ENCODE measurements at places on chromosomes 11 and 22. TPM values are rescaled to one million over a fixed set of nuclear protein-coding genes. Genes with fewer than 3 reads are reported as not detected.

- peaks cover 3% of the 10 kb centered on the region for H3K4me1 ChIP-seq
- DNase-seq: no peak
- H3K4me3 ChIP-seq: no peak overlapping the region
Measured at GRCh38 chr22:22023581-22024137, 41.1 kb upstream of the TOP3B start.

DNA sequence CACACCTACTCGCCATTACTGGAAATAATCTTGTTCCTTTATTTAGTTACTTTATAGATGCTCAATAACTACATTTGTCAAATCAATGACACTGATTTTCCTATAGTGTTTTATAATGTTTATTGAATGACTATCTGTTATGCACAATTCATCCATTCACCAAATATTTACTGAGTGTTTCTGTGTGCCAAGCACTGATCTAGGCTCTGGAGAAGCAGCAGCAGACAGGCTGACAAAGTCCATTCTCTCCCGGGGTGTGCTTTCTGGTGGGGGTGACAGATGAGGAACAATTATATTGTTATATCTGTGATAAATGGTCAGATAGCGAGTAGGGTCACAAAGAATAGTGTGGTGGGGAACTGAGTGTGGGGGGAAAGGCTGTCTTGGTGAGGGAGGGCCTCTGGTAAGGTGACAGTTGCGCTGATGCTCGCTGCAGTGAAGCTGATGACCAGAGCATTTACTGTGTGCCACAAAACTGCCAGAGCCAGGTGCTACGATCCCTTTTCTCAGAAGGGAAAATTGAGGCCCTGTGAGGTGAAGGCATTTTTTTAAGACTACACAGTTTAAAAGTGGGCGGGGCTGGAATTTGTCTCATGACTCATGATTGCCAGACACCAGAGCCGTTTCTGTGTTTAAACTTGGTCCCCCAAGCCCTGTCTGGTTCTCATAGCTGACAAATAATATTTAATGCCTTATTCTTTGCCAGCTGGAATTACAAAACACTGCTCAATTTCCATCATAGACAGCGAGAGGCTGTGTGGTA, 10.2 kb downstream of the PACS1 start:
- H3K4me3 ChIP-seq: peak overlapping the region; percentile 83
- peak overlapping the region; percentile 73 for H3K27ac ChIP-seq
- peaks cover 64% of the 10 kb centered on the region for H3K4me1 ChIP-seq
- H3K27me3 ChIP-seq: no peaks in the 10 kb centered on the region
- DNase-seq: peak; percentile 84

DNA sequence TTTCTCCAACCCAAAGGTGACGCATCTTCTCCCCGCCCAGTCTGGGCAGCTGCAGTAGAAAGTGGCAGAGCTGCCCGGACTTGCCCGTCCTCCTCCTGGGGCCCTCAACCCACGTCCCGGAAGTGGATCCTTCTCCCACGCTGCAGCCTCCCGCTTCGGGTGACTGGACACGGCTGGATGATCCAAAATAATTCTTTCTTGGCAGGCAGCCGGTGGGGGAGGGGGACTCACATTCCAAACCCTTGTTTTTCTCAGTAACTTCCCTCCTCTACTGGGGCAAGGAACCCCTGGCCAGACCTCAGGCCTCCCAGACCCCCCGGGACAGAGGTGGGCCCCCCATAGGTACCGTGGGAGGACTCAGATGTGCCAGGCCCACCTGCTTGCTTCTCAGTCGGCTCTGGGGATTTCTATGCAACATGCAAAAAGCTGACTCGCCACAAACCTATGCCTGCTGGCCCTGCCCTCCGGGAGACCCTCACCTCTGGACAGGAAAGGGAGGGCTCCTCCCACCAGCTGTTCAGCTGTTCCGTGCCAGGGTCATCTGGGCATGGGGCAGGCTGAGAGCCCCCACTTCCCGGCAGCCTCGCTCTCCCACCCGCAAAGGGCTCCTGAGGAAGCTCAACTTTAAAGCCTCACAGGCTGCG, 1.4 kb downstream of the PLXNB2 start:
- H3K4me1 ChIP-seq: peaks cover 10% of the 10 kb centered on the region
- peak overlapping the region; percentile 69 for H3K4me3 ChIP-seq
- peaks cover 12% of the 10 kb centered on the region for H3K27me3 ChIP-seq
- H3K27ac ChIP-seq: peak overlapping the region; percentile 29
- H3K36me3 ChIP-seq: no peaks in the 10 kb centered on the region
- no peak for DNase-seq

- H3K27ac ChIP-seq: no peak overlapping the region
- DNase-seq: no peak
- H3K27me3 ChIP-seq: peaks cover 6% of the 10 kb centered on the region
Measured at GRCh38 chr22:22604326-22605073, 39.9 kb upstream of the GGTLC2 start.

GRCh38 chr11:119849872-119850271, 120.9 kb upstream of the NECTIN1 start:
- no peaks in the 10 kb centered on the region for H3K36me3 ChIP-seq
- H3K4me1 ChIP-seq: no peaks in the 10 kb centered on the region
- DNase-seq: no peak
- no peak overlapping the region for H3K4me3 ChIP-seq

- H3K36me3 ChIP-seq: no peaks in the 10 kb centered on the region
- no peak for DNase-seq
- H3K4me3 ChIP-seq: no peak overlapping the region
- H3K4me1 ChIP-seq: peaks cover 5% of the 10 kb centered on the region
- no peak overlapping the region for H3K27ac ChIP-seq
- H3K27me3 ChIP-seq: no peaks in the 10 kb centered on the region
Measured at GRCh38 chr11:128210148-128210940, 377.0 kb downstream of the ETS1 start.

- H3K27ac ChIP-seq: no peak overlapping the region
- H3K27me3 ChIP-seq: peaks cover 11% of the 10 kb centered on the region
- no peak overlapping the region for H3K4me3 ChIP-seq
Measured at GRCh38 chr22:36894266-36894665, 19.2 kb upstream of the CSF2RB start.

GRCh38 chr11:26053966-26054365, 278.0 kb upstream of the ANO3 start:
- no peak overlapping the region for H3K4me3 ChIP-seq
- DNase-seq: no peak
- H3K36me3 ChIP-seq: no peaks in the 10 kb centered on the region
- H3K4me1 ChIP-seq: no peaks in the 10 kb centered on the region

DNA sequence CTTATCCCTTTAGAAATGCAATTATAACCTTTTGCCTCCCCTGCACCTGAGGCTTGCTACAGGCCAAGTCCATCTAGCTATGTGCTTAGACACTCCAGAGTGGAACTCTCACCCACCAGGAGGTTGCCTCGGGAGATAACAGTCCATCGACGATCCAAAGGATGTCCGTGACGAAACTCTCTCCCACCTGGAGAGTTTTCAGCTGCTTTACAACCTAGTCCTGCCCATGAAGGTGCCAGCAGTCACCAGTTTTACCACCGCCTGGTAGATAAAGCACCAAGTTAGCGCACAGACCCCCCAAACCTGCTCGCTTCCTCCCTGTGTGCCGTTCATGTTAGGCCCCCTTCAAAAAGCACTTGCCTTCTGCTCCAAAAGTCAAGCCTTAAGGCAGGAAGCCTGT, 53.1 kb upstream of the SHISAL1 start:
- no peaks in the 10 kb centered on the region for H3K4me1 ChIP-seq
- H3K36me3 ChIP-seq: no peaks in the 10 kb centered on the region
- no peak overlapping the region for H3K27ac ChIP-seq
- DNase-seq: no peak
- H3K4me3 ChIP-seq: no peak overlapping the region
- H3K27me3 ChIP-seq: no peaks in the 10 kb centered on the region

DNA sequence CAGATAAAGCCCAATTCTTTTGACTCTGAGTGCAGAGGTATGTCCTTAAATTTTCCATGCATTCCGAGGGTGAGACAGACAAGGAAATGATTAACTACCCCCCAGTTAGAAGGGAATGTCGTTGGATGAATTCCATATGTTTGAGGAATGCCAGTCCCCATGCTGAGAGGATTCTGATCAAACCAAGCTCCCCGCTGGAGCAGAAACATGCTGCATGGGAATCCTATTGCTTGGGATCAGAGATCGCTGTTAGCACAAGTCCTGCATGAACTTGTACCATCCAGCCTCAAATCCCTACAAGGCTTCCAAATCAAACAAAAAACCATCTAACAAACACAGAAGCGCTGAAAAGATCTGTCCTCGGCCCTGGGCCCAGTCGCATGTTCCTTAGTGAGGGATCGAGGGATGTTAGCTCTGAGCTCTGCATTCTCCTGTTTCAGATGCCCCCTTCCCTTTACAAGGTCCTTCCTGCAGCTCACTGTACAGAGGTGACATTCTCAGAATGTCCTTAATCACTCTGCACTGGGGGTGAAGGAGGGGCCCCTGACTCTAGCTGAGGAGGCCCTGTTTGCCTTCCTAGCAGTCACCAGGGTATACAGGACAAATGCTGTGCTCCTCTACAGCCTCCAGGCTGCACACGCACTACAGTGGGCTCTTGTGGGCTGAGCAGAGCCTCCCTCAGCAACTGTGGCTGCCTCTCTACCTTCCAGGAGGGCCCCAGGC, 353.4 kb downstream of the TENM4 start:
- no peaks in the 10 kb centered on the region for H3K36me3 ChIP-seq
- no peaks in the 10 kb centered on the region for H3K27me3 ChIP-seq
- H3K4me3 ChIP-seq: no peak overlapping the region
- no peak for DNase-seq

DNA sequence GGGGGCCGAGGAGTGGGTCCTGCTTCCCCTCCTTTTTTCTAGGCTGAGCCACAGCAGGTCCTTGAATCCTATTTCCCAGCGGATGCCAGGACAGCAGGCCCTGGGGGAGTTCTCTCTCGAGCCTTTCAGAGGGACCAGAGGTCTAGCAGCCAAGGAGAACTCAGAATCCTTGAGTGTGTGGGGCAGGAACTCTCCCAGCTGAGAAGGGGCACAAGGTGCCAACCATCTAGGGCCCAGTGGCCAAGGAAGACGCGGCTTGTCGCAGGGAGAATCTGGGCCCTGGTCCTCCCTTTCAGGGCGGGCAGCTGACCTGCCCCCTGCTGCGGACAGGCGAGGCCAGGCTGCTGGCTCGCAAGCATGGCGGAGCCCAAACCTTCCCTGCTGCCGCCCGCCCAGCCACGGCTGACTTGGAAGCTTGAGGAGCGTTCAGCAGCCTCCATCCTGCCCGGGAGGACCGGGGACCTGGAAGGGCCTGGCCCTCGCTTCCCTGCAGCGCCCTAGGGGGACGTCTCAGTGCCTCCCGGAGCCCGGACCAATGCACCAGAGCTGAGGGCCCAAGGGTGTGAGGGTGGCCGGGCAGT, 972 bp upstream of the TSSC4 start:
- peak; percentile 70 for DNase-seq
- peaks cover 2% of the 10 kb centered on the region for H3K27me3 ChIP-seq
- peak overlapping the region; percentile 91 for H3K27ac ChIP-seq

GRCh38 chr11:37108436-37109285, 510.6 kb upstream of the RAG2 start:
- no peaks in the 10 kb centered on the region for H3K36me3 ChIP-seq
- H3K4me1 ChIP-seq: no peaks in the 10 kb centered on the region
- H3K4me3 ChIP-seq: no peak overlapping the region
- DNase-seq: no peak

- H3K4me3 ChIP-seq: no peak overlapping the region
- peaks cover 56% of the 10 kb centered on the region for H3K4me1 ChIP-seq
- H3K27me3 ChIP-seq: peaks cover 15% of the 10 kb centered on the region
- no peak for DNase-seq
- H3K27ac ChIP-seq: no peak overlapping the region
Measured at GRCh38 chr11:67411785-67412152, 3.7 kb upstream of the CARNS1 start.

DNA sequence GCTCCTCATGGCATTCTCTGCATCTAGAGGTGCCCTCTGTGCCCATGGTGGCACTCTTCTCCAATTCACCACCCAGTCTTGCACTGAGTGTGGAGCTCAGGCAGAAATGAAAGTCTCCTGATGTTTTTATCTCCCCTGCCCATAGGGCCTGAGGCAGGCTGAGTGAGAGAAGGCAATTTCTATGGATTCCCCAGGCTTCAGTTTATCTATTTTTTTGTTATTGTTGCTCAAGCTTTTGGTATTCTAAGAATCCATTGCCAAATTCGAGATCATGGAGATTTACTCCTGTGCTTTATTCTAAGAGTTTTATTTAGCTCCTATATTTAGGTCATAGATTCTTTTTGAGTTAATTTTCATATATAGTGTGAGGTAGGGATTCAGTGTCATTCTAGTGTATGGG, 40.7 kb downstream of the TSPAN18 start:
- H3K27me3 ChIP-seq: no peaks in the 10 kb centered on the region
- H3K27ac ChIP-seq: no peak overlapping the region
- no peak for DNase-seq
- H3K36me3 ChIP-seq: peaks cover 10% of the 10 kb centered on the region
- H3K4me3 ChIP-seq: no peak overlapping the region

GRCh38 chr11:126084608-126084912, 21.9 kb upstream of the CDON start:
- peak; percentile 58 for DNase-seq
- H3K4me3 ChIP-seq: peak overlapping the region; percentile 70
- H3K27me3 ChIP-seq: no peaks in the 10 kb centered on the region
- peaks cover 17% of the 10 kb centered on the region for H3K4me1 ChIP-seq

- no peak overlapping the region for H3K27ac ChIP-seq
- no peak overlapping the region for H3K4me3 ChIP-seq
- no peaks in the 10 kb centered on the region for H3K36me3 ChIP-seq
- H3K4me1 ChIP-seq: no peaks in the 10 kb centered on the region
- no peak for DNase-seq
Measured at GRCh38 chr11:102932678-102933077, 22.9 kb downstream of the MMP13 start.

DNA sequence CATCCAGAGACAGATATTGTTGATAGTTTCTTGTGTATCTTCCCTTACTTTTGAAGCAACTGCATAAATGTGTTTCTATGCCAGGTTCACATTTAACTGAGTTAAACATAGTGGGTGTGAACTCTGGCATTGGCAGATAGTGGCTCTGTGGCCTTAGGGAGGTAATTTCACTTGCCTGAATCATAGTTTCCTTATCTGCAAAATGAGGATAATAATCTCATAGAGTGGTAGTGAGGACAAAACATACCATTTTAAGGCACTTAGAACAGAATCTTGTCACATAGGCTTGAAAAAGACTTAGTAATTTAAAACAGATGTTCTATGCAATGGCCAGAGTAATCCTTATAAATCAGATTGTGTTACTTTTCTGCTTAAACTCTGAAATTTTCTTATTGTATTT, 56.4 kb upstream of the SYN3 start:
- H3K4me3 ChIP-seq: no peak overlapping the region
- DNase-seq: no peak
- H3K27ac ChIP-seq: no peak overlapping the region
- H3K36me3 ChIP-seq: no peaks in the 10 kb centered on the region
- H3K4me1 ChIP-seq: peaks cover 5% of the 10 kb centered on the region

DNA sequence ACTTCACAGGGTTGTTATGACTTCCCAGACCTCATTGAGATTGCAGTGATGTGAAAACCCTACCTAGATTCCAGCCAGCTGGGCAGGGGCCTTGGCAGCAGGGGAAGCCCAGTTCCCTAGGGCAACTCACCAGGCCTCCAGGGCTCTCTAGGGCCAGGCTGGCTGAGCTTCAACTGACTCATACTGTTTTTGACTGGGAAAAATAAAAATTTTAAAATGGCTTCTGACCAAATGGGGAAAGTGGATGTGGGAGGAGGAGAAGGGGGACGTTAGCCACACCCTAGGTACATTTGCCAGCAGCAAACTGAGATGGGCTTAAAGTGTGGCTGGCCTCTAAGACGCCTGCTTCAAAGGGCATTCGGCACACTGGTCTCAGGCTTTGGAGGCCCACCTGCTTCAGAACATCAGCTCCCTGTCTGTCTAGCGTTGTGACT, 39.0 kb downstream of the BMAL1 start:
- H3K4me1 ChIP-seq: peaks cover 43% of the 10 kb centered on the region
- DNase-seq: no peak
- peak overlapping the region; percentile 3 for H3K27ac ChIP-seq
- H3K27me3 ChIP-seq: no peaks in the 10 kb centered on the region
- no peak overlapping the region for H3K4me3 ChIP-seq

The SLC22A6 gene
- not detected for total RNA-seq

The CRYBB3 gene
- total RNA-seq: not detected

The P2RY6 gene
- total RNA-seq: not detected

The SLC22A12 gene
- total RNA-seq: not detected

The P2RY2 gene
- not detected for total RNA-seq

All from activated CD4-positive, alpha-beta T cell treated with anti-CD3 and anti-CD28 coated beads, Interleukin-2, amount 10 ng/mL, durations not matched to agents 24 days and 14 days (primary cell).